RKO (cell line): ENCODE measurements at places on chromosomes 3 and 15.

DNA sequence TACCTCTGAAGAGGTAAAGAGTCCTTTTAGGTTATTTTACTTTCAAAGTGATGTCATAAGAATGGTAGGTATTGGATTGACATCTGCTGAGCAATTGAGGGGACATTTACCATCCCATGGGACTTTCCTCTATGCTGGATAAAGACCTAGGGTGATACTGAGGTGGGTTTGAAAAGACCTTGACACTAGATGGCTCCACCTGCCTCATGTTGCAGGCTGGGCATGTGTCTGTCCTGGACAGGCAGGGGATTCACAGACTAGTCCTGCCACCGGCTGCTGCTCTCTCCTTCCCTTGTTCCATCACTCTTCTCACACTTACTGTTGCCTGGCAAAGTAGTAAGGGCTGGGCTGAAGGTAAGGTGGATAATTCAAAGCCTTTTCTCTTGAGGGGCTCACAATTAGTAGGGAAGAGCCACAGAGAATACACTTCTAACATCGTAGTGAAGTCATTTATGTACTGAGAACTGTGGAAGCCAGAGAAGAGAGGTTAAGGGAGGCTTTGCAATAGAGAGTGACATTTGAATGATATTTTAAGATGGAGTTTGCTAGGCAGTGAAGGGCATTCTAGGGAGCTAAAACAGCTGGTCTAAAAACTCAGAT, 27.7 kb downstream of the TRAK1 start:
- peak; percentile 9 for DNase-seq

DNA sequence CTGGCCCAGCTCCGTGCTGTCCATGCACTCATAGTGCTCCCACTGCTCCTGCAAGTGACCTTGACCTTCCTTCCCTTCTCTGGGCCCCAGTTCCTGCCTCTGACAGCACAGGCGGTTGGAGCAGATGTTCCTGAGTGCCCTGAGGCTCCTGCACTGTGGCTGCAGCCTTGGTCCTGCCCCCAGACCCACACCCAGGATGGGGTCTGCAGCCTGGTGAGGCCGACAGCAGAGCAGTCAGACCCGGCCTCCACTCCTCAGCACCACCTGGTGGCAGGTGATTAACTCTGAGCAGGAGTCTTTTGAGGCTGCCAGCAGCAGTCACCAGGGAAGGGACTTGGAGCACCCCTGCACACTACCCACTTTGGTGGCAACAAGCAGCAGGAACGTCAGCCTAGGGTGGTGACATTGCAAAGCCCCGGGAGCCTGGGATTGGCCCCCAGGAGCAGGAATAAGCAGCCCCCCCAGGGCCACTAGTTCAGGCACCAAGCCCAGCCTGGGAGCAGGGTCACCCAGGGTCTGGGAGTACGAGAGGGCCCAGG, 64.6 kb downstream of the CYP11A1 start:
- DNase-seq = peak; percentile 21

DNA sequence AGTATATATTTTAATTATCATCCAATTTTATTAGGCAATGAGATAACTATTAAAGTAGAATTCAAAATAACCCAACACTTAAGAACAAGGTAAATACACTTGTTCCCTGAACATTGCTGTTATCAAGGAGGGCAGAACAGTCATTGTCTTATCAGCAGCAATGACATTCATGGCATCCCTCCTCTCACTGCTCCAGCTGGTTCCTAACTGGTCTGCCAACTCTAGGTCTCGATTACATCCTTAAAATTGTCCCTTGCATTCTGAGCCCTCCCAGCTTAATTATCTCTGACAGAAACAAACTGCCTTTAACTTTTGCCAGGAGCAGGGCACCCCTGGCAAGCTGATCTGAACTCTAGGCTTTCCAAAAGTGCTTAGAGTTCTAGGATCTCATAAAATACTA, 14.0 kb upstream of the DYNC1LI1 start:
- no peak for DNase-seq

- no peak for DNase-seq
These were observed 154.6 kb downstream of the MAGI1 start for GRCh38 chr3:65884071-65884470.

- DNase-seq = no peak
These were observed 205.9 kb upstream of the HES1 start for GRCh38 chr3:193929921-193930646.

DNA sequence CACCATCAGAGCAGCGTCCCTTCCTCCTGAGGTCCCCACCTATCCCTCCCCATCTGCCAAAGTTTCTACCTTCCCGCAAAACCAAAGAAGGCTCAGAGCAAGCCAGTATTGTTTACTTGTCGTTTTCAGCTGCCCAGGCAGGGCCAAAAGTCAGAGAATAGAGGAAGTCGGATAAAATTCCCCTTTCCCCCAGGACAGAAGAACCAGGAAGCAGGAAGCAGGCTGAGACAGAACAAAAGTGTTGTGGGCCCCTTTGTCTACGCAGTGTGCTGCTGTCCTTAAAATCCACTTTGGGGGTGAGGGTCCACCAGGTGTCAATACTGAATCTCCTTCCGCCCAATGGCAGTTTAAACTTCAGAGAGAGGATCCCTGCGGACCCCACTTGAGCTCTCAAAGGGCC, 18.5 kb upstream of the RPL32 start:
- DNase-seq = no peak

DNA sequence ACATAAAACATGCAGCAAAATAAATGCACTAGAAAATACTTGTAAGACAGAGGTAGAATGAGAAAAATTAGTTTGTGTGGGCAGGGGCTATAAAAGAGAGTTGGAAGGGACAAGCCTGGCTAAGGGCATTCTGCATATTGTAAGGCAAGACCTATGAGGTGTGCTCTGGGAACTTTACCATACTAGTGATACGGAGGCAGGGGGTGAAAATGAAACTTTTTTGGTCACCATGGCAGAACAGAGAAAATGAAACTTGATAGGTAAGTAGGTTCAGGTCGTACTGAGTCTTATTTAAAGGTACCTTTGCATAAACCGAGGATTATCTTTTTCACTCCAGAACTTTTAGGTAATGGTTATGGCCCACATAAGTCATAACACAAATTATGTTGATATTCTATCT, 74.7 kb upstream of the ACKR4 start:
- no peak for DNase-seq

GRCh38 chr3:72150634-72151412, 365.9 kb upstream of the PROK2 start:
- no peak for DNase-seq

DNA sequence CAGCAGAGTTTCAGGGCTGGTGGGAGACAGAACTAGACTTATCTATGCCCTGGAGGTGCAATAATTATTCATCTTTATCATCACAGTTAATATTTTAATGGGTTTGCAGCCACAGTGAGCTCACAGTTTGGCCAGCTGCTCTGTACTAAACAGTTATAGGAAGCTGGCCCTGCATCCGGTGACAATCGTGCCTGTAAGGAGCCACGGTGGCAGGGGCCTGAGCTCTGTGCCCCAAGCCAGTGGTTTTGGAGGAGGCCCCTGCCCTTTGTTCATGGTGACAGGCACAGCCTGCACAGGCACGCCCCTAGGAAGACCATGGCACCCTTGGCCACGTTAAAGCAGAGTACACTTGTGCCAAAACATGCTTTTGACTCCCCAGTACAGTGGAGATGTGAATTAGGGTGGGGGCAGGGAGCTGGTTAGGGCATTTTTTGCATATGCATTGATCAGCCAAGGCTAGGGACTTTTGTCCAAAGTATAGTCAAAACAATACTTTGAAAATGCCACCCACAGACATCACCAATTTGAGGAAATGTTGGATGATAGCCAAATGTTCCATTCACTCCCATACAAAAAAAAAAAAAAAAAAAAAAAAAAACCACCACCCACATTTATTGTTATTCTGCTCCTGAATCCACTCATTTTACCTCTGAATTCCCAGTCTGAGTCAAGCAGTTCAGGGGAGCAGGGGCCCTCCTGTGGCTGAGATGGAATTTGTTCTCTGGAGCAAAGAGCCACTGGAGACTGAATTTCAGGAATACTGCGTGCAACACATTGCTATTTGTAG, 3.4 kb upstream of the RFTN1 start:
- peak; percentile 23 for DNase-seq

- no peak for DNase-seq
These were observed 90.6 kb downstream of the CRYGS start for GRCh38 chr3:186453531-186453930.
